Mesenchymal stem cell (in vitro differentiated cells and primary cell): ENCODE measurements at places on chromosomes 4 and X.

- peak; percentile 45 for DNase-seq
Measured at GRCh38 chrX:119763181-119763580, 4.8 kb downstream of the SOWAHD start.

GRCh38 chr4:154082760-154083535, 294.1 kb upstream of the SFRP2 start:
- DNase-seq, result peak; percentile 73

DNA sequence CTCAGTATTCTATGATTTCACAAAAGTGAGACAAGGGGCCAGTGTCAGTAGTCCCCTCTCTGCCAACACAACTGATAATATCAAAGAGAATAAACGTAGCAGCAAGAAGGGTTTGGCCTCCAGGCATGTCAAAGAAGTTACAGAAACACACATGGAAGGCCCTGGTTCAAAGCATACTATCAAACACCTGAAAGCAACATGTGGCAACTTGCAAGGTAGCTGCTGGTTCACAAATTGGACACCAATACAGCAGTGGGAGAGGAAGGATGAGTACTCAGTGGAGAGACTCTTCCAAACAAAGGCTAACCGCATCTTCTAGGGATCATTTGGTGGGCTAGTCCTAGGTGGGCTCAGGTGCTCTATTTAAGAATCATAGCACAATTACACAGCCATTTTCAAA, 74.9 kb upstream of the MAOA start:
- no peak for DNase-seq

DNA sequence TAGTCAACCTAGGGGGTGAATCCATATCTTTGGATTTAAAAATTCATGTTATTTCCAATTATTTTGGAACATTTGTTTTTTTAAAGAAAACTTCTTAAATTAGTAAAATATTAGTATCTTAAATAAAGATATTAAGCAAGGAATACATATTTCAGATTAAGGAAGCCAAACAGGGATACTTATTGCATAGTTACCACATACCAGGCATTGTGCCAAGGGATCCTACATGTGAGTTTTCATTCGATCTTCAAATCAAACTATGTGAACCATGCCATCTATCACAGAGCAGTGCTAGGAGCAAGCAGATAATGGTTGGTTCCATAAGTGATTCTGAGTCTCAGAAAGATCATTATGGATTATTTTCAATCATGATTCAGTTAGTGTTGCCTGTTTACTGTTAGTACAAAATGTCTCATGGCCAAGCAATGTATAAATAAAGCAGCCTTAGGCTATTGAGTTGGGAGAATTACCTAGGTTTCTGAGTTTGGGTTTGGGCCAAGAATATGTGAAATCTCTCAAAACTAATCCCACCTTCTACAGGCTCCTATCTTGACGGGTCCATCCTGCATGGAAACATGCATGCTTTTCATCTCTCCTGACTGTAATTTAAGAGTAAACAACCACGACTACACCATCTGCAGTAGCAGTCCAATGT, 176.7 kb downstream of the NPFFR2 start:
- no peak for DNase-seq

GRCh38 chr4:139164731-139165130, 12.3 kb downstream of the ELF2 start:
- no peak for DNase-seq

DNA sequence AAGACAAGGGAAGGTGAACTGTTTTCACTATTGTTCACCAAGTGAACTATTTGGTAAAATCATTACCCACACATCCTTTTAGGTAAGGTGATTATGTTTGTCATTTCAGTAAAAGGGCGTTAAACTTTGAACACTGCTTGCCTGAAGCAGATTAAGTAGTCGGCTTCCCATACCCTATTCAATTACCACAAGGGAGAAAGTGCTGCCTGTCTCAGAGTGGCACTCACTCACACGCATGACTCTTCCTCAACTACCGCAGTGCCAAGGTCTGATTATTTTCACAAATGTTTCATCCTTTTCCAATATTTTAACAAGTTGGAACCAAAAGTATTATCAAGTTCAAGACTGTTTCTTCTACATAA, 11.0 kb downstream of the VEGFC start:
- DNase-seq, result no peak

DNA sequence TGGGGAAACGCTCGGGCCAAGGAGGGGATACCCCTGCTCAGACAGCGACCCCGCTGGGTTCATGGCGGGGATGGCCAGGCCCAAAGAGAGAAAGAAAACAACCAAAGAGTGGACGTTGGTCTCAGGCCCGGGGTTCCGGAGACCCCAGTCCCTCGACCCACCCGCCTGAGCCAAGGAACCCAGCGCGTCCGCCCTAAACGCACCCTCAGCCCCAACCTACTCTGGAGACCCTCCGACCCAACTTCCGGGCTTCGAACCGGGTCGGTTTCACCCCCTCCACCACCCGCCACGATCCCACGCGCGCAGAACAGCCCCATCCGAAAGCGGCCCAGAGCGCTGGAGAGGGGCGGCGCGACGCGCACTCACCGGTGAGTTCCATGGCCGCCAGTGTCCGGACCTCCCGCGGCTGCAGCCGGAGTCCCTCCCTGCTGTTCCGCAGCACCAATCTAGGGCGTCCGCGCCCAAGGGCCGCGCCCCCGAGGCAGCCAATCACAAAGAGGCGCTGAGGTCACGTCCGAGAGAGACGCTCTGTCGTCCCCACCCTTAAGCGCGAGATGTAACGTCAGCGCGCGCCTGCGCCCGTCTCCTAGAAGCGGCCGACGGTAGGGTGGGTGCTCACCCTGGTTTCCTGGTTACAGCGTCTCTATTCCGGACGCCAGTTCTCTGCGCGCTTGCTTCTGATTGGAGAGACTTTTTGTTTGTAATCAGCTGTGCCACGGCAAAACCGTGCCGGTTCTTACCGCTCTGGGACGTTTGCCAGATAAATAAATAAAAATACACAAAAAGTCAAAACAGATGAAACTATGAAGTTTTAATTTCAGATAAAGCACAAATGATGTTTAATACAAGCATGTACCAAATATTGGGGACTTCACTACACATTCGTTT, at the start of gene PIGA:
Gene PIGA (minus strand): TSS at position 389 of the 888 bp plus-strand sequence. CDS start 3,593 bp downstream, outside the sequence.
- peak; percentile 97 for DNase-seq

GRCh38 chr4:112516066-112516470, at the start of gene NEUROG2:
Gene NEUROG2 (minus strand): TSS chr4:112516180. CDS start chr4:112515475, 705 bp downstream.
- no peak for DNase-seq

- no peak for DNase-seq
Measured at GRCh38 chrX:68989456-68989855, 160.6 kb downstream of the EFNB1 start.
